ENCODE measurements at places on chromosomes 2 and 18.

DNA sequence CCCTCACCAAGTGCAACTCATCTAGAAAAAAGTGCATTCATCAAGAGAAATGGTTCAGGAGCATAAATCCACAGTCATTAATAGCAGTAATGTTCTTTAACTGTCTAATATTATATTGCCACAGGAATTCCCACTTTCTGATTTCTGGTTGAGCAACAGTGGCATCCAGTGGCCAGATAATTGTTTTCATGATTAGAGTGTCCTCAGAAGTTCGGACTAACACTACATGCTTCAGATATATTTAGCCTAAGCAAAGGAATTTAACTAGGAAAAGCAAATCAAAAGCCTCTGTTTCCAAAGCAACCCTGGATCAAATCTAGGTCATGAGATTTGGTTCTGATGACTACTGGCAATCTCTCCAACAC, 9.8 kb upstream of the ERBB4 start:
- no peak for DNase-seq

GRCh38 chr18:50410008-50410407, 35.2 kb downstream of the SKA1 start:
- no peak for DNase-seq

DNA sequence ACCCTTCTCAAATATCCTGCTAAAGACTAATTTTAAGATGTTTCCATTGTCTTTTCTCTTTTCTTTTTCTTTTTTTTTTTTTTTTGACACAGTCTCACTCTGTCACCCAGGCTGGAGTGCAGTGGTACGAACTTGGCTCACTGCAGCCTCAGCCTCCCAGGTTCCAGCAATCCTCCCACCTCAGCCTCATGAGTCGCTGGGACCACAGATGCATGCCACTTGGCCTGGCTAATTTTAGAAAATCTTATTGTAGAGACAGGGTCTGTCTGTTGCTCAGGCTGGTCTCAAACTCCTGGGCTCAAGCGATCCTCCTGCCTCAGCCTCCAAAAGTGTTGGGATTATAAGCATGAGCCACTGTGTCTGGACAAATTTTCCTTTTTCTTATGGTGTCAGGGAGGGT, 167.5 kb downstream of the MCFD2 start:
- DNase-seq: no peak

DNA sequence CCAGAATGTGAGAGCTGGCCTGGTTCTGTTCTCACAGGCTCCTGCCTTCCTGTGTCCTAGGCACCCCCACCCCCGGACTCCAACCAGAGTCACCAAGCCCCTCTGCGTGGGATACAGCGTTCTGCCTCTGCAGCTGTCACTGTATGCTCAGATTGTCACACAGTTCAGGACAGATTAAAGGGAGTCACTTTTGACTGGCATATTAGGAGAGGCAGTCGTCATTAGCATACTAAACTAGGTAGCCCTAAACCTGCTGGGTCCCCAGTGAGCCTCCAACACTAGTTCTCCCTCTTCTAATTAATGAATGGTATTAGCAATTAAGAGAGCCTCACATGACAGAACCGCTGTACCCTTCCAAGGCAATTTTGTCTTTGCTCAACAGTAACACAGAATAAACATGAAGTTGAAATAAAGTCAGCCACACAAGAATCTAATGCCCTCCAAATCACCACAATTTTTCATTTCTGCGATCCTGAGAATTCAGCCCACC, 340.2 kb downstream of the CMPK2 start:
- no peak for DNase-seq

GRCh38 chr18:9539283-9539682, 64.0 kb downstream of the RALBP1 start:
- DNase-seq: no peak

All from iPS DF 19.7 (cell line).